ENCODE measurements at places on chromosomes 7 and 10.

- DNase-seq, result no peak
Observed at GRCh38 chr10:80497187-80498077, 40.3 kb upstream of the SH2D4B start.

DNA sequence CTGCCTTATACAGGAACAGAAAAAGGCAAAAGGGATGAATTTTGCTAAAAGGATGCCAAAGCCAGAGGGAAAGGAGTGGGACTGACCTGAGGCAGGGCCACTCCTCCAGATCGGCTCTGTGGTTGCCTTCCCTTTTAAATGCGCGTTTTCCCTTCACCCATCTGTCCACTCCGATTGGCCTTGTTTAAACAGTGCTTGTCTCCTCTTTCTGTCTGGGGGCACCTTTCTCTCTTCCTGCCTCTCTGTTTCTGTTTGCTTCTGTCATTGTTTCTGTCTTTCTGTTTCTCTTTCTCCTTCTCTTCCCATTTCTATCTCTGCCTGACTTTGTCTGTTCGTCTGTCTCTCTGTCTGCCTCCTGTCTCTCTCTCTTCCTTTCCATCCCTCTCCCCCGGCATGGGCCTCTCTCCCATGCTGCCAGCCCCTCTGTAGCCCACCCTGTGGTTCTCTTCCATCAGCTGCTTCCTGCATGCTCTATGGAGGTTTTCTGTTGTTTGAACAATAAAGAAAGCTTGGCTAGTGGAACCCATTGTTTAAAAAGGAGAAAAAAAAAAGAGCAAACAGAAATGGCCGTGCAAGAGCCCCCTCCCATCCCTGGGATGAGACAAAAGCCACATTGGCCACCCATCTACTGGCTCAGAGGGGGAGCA, 29.5 kb upstream of the HSPB1 start:
- DNase-seq, result no peak

DNA sequence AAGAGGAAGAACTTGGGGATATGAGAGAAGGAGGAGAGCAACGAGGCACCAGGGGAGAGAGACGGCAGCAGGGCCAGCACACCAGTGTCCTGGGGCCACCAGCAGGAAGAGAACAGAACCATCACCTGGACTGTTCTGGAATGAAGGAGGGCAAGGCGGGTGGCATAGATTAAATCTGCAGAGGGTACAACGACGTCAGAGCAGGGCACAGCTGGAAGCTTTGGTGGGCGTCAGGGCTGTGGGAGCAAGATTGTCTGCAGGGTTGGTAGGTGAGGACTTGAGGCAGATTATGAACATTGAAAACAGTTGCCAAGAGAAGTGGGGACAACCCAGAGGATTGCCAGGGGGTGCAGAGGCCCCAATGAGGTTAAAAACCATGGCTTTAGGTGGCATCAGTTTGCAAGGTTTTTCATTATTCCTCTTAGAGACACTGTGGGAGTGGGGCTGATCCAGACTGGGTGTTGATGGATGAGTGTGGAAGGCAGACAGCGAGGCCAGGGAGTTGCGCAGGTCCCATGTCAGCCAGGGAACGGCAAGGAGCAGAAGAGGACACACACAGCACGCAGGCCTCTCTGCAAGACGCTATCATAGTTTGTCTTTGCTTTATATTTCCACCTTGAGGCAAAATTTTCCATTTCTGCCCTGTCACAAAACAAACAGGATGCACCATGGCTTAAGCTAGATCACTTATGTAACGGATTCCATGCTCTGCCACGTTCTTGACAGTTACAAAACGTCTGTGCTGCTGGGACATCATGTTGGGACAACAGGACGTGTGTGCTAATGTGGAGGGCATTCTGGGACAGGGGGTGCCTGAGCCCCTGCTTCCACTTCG, 52.5 kb upstream of the LEP start:
- DNase-seq, result no peak

DNA sequence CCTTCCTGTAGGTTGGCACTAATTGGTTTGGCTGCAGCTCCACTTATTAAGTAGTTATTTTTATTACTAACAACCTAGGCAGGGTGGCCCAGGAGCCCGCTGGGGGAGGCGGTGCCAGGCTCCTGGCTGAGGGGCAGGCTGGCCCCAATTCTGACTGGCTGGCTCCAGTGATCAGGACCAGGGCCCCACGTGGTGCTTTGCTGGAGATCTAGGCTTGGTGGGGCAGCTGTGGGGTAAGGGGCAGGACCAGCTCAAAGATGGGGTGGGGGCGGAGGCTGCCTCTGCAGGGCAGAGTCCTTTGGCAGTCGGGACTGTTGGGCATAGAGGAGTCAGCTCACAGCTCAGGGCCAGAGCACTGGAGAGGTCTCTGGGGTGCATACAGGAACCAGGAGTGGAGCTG, 2.4 kb downstream of the ASL start:
- DNase-seq, result no peak

- DNase-seq, result no peak
Observed at GRCh38 chr7:42978496-42978895, 46.3 kb downstream of the MRPL32 start.
